Astrocyte (in vitro differentiated cells and primary cell): ENCODE measurements at places on chromosomes 1 and 21.
A peak's percentile ranks its signal among the peaks of the same experiment; 100 is the strongest.

DNA sequence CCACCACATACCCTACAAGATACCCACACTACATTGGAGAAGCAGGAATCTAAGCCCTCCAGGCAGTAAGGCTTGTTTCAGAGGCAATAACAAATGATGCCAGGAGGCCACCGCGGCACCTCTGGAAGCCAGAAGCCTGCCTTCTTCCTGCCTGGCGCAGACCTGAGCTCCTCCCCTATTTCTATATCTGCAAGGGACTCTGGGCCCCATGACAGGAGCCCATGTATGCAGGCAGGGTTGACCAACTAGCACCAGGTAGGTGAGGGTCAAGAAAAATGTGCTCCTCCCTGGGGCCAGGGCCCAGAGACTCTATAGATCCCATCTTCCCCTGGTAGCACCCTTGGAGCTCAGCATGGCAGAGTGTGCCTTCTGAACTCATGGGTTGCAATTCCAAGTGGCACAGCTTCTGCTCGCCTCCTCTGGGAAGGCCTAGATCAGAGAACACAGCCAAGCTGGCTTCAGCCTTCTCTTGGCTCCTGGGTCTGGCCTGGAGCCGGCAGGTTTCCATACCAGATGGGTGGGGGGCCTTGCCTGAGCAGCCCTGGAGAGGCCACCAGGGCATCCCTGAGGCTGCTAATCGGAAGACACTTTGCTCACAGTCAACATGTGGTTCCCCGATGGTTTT lies 85.1 kb downstream of the STUM start:
- no peak for DNase-seq

GRCh38 chr1:28867850-28868249 lies 46.5 kb upstream of the EPB41 start:
- no peak for DNase-seq

- DNase-seq: no peak
These were observed 303.8 kb downstream of the TM2D1 start for GRCh38 chr1:61420909-61421835.

GRCh38 chr21:42313501-42313969 lies 1.7 kb downstream of the TFF3 start:
- no peak for DNase-seq

DNA sequence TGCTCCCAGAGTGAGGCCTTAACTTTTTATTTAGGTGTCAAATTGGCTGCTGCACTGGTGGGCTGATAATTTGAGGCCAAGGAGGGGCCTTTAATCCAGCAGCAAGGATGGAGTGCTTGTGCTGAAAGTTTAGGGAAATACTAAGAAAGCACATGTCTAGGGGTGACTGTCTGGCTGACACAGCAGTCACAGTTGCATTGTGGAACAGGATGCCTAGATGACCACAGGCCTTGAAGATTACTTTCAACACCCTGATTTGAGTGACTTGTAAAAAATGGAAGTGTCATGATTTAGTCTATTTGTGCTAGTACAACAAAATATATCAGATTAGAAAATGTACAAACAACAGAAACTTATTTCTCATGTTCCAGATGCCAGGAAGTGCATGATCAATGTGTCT lies 57.7 kb downstream of the ZNF697 start:
- no peak for DNase-seq

- peak; percentile 94 for DNase-seq
These were observed 475.4 kb downstream of the PTPRU start for GRCh38 chr1:29711582-29712283.

GRCh38 chr21:41375875-41376274 lies 14.0 kb downstream of the MX2 start:
- DNase-seq: no peak

- DNase-seq: no peak
These were observed 84.4 kb downstream of the STUM start for GRCh38 chr1:226632922-226633351.

- DNase-seq: no peak
These were observed 34.9 kb upstream of the ESRRG start for GRCh38 chr1:216758161-216758560.

GRCh38 chr1:227532019-227532619 lies 31.2 kb upstream of the ZNF678 start:
- no peak for DNase-seq

- no peak for DNase-seq
These were observed 356.8 kb downstream of the RRAGC start for GRCh38 chr1:38502758-38503157.

GRCh38 chr1:212645546-212646543 lies 37.3 kb downstream of the ATF3 start:
- DNase-seq: no peak
